ENCODE measurements at places on chromosomes 1 and 21.

GRCh38 chr1:2789986-2790581 lies 11.4 kb downstream of the TTC34 start:
- no peak for DNase-seq

- no peak for DNase-seq
Observed at GRCh38 chr1:8754247-8754650, 63.2 kb downstream of the RERE start.

- DNase-seq, result no peak
Observed at GRCh38 chr1:236307435-236307834, 25.7 kb upstream of the ERO1B start.

DNA sequence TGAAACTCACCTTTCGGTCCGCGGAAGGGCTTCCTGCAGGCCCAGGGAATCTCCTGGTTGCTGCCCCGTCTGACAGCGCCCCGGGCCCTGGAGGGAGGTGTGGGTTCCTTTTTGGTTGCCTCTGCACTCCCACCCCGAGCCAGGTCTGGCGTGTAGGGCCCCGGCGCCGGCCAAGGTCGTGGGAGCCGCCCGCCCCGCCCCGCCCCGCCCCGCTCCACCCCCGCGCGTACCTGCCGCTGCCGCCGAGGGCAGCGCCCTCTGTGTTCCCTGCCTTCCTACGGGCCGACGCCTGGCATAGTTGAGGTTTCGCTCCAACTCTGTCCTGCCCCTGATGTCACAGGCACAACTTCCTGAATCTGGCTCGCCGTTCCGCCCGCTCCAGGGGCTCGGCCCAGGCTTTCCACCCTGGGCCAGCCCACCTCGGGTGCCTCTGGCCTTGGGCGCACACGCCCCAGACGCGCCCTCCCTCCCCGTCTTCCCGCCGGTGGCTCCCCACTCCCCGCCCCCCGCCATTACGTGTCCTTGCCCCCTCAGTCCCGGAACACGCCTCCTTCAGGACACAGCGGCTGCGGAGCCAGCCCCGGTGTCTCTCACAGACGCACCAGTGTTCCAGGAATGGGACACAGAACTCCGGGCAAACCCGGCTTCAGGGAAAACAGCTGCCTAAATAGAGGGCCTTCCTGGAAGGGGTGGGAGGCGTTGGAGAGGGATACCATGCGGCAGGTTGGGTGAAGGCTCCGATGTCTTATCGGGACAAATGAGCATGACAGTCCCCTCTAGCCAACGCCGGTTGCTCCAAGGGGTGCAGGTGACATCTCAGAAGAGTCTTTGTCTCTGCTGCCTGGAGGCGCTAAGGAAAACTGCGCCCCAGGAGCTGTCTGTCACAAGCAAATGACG lies at the start of gene KIAA0040:
Gene KIAA0040 (minus strand): TSS at position 147 of the 897 bp plus-strand sequence. CDS start 31,763 bp downstream, outside the sequence.
- DNase-seq, result peak; percentile 83

DNA sequence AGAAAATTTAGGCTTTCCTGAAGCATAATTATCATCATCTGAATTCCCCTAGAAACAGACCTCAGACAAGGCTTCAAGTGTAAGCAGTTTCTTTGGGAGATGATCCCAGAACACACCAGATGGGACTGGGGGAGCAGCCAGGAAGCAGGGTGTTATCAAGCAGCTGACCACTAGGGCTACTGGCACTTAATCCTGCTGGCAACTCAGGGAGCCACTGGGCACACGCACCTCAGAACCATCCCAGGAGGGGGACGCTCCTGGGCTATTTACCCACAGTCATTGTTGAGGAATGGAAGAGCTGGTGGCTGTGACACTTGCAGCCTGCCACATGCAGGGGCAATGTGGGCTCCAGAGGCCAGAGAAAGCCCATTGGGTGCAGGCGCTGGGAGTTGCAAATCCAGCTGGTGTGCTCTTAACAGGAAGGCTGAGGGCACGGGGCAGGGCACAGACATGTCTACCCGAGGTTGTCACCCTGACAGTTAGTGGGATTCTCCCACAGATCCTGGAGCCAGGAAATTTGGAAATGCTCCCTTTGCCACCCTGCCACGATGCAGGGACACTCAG lies 15.1 kb upstream of the IL22RA1 start:
- no peak for DNase-seq

- no peak for DNase-seq
Observed at GRCh38 chr1:66237722-66238479, 296.1 kb upstream of the SGIP1 start.

DNA sequence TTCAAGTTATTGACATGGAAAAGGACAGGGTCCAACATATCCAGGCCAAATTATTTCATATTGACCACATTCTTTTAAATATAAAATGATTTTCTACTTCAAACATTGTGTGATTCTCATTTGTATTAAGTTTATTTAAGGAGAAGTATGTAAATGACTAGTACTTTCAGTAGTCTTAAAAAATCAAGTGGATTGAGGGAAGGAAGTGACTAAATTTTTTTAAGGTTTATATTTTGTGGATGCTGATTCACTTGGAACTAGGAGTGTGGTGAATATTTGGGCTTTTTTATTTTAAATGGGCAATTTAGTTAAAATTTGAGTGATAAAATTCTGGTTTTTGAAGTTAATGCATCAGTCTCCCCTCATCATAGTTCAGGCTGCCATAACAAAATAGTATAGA lies 10.1 kb downstream of the PRRC2C start:
- no peak for DNase-seq

DNA sequence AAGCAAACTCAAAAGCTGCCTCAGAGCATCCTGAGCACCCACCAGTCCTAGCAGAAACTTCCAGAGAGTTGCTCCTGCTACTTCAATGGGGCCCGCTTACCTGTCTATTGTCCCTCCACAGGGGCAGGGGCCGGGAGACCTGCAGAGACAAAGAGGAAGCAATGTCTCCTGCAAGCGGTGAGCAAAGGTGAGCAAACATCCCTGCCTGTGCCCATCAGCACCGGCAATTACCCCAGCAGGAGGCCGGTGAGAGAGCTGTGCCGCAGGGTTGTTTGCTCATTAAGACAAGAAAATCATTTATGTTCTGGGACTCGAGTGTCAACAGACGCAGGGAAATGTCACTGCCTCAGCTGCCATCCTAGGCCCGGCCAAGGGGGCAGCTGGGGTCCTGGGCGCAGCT lies 53.8 kb upstream of the TARDBP start:
- DNase-seq, result no peak

GRCh38 chr1:13702425-13703127 lies 2.6 kb downstream of the PRDM2 start:
- DNase-seq, result peak; percentile 42

GRCh38 chr1:167016100-167016750 lies 27.1 kb downstream of the MAEL start:
- DNase-seq, result no peak

DNA sequence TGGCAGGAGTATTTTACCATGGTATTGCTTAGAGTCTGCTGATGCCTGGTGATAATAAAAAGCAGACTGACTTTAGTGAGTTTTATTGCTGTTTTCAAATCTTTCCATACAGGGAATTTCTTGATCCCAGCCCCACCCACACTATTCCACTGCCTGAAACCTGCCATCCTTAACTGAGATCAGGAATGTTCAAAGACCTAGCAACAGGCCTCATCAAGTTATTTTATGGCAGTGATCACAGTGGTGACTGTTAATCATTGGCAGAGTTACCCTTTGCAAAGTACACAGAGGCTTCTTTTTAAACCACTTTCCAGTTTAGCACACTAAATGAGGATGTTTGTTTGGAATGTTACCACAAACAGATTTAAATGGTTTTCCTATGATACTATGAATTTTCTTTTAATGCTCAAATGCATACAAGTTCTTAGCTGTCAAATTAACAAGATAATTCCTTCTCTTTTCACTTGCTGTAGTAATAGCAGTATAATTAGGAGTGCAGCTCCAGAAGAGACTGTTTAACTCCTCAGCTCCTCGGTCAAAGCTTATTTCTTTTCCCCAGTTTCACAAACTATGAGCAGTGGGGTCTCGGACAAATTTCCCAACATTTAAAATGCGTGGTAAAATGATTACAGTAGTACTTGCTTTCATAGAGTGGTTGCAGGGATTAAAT lies 69.9 kb upstream of the USP25 start:
- DNase-seq, result peak; percentile 68

GRCh38 chr21:32442566-32443318 lies 30.2 kb downstream of the EVA1C start:
- DNase-seq, result no peak

- no peak for DNase-seq
Observed at GRCh38 chr1:91752324-91752723, 133.6 kb downstream of the TGFBR3 start.
